Stomach (tissue), 19 donors: ENCODE measurements at places on chromosomes 2 and 18. TPM values are rescaled to one million over a fixed set of nuclear protein-coding genes. Genes with fewer than 3 reads are reported as not detected.

GRCh38 chr2:40255103-40255502 lies 196.8 kb downstream of the SLC8A1 start:
- no peak for DNase-seq
- no peaks in the 10 kb centered on the region for H3K27me3 ChIP-seq
- no peak overlapping the region for H3K27ac ChIP-seq
- no peaks in the 10 kb centered on the region for H3K36me3 ChIP-seq
- H3K4me3 ChIP-seq = no peak overlapping the region

- peaks cover 22% of the 10 kb centered on the region for H3K4me1 ChIP-seq
- H3K27ac ChIP-seq = peak overlapping the region; percentile 72
- H3K27me3 ChIP-seq = no peaks in the 10 kb centered on the region
- DNase-seq = peak; percentile 91
- no peaks in the 10 kb centered on the region for H3K36me3 ChIP-seq
Measured at GRCh38 chr18:22084547-22084946, 84.8 kb upstream of the GATA6 start.

- H3K27ac ChIP-seq = no peak overlapping the region
- no peaks in the 10 kb centered on the region for H3K27me3 ChIP-seq
- H3K4me1 ChIP-seq = no peaks in the 10 kb centered on the region
- no peak for DNase-seq
- H3K36me3 ChIP-seq = no peaks in the 10 kb centered on the region
Measured at GRCh38 chr18:66990909-66991308, 387.0 kb upstream of the CDH19 start.

TUBA3D gene
- not detected for total RNA-seq

GRCh38 chr18:48934723-48935432 lies 15.9 kb downstream of the SMAD7 start:
- H3K36me3 ChIP-seq = no peaks in the 10 kb centered on the region
- no peaks in the 10 kb centered on the region for H3K27me3 ChIP-seq
- peak overlapping the region; percentile 7 for H3K27ac ChIP-seq
- H3K4me3 ChIP-seq = no peak overlapping the region
- peak; percentile 48 for DNase-seq

GRCh38 chr2:176091329-176092258 lies 927 bp upstream of the HOXD13 start:
- H3K27ac ChIP-seq = no peak overlapping the region
- no peak for DNase-seq
- peaks cover 33% of the 10 kb centered on the region for H3K4me1 ChIP-seq
- no peak overlapping the region for H3K4me3 ChIP-seq

DNA sequence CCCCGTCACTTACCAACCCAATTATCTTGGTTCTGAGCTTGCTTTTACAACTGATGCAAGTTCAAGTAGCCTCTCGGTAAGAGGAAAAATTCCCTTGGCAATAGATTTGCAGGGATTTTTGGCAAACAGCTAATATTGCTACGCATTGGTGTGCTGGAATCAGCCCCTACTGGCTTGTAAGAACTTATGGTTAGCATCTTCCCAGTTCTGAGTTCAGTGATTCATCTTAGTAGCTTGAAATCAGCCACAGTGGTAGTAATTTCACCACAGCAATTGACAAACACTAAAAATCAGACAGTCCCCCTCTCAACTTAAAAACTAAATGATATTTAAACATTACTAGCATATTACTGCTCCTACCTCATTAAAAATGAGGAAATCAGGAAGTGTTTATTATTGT lies 5.9 kb upstream of the RAX start:
- DNase-seq = no peak
- H3K27me3 ChIP-seq = no peaks in the 10 kb centered on the region
- no peak overlapping the region for H3K27ac ChIP-seq
- no peaks in the 10 kb centered on the region for H3K4me1 ChIP-seq
- H3K4me3 ChIP-seq = no peak overlapping the region

- no peaks in the 10 kb centered on the region for H3K27me3 ChIP-seq
- H3K36me3 ChIP-seq = no peaks in the 10 kb centered on the region
- DNase-seq = no peak
- peaks cover 70% of the 10 kb centered on the region for H3K4me1 ChIP-seq
- H3K4me3 ChIP-seq = no peak overlapping the region
Measured at GRCh38 chr2:23565814-23566213, 180.8 kb downstream of the KLHL29 start.
